ENCODE measurements at places on chromosomes 7 and 10.

DNA sequence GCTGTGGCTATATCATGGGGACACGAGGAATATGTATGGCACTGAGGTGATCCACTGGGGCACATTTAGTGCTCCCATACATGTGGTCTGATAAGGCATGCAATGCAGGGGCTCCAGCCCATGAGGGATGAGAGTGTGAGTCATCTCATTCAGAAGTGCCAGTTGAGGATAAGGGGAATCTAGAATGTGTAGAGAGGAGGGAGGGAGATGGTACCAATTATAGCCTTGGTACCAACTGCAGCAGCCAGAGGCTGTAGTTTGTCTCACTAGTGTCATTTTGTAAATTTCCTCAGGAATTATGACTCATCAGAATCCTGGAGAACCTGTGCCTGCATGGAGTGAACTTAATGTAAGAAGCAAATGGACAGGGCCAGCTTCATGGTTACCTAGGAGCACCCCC lies 46.2 kb downstream of the LAMB4 start:
- no peak for DNase-seq

DNA sequence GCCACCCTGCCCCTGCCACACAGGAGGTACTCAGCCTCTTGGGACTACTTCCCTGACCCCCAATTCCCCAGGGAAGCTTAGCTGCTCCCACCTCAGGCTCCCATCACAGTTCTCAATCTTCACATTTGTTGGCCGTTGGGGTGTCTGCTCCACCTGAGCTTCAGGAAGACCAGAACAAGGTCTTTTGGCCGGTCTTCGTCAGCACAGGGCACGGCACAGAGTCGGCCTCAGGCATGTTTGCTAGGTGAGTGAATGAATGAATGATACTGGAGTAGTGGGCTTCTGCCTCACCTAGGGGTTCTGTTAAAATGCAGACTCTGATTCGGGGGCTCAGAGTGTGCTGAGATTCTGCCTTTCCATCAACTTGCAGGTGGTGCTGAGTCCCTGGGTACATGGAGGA lies 20.3 kb downstream of the GPRIN2 start:
- DNase-seq = no peak

DNA sequence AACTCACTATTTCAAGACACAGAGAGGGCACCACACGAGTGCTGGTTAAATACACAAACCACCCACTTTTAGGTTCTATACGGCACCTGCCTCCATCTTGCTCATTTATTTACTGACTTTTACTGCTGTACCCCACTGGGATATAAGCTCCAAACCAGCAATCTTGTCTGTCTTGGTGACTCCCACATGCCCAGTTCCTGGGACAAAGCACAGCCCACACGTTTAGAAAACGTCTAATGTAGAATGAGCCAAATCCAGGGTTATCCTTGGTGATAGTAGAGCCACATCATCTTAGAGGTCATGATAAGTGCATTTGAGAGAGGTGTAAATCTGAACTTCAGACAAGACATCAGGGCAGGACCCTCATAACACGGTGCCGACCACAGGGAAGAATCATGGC lies 73.5 kb downstream of the NUDCD3 start:
- DNase-seq = no peak

GRCh38 chr7:25024066-25024465 lies 44.1 kb upstream of the OSBPL3 start:
- DNase-seq = no peak

DNA sequence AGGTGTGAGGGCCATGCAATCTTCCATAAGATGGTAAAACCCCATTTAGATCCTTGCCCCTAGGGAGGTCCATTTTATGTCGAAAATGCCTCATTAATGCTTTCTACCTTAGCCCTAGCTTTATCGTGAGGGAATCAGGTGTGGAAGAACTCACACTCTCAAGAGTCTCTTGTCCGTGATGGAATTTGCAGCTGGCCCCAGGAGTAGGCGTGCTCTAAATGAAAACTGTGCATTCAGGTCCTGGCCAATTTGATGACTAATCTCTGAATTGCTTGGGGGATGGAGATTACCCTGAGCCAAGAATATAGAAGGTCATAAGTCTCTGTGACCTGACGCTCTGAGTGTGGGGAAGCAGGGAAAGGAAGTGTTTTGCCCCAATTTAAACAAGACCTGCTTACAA lies 6.6 kb downstream of the C10orf90 start:
- DNase-seq = no peak

GRCh38 chr7:51459809-51460208 lies 143.2 kb upstream of the COBL start:
- no peak for DNase-seq

DNA sequence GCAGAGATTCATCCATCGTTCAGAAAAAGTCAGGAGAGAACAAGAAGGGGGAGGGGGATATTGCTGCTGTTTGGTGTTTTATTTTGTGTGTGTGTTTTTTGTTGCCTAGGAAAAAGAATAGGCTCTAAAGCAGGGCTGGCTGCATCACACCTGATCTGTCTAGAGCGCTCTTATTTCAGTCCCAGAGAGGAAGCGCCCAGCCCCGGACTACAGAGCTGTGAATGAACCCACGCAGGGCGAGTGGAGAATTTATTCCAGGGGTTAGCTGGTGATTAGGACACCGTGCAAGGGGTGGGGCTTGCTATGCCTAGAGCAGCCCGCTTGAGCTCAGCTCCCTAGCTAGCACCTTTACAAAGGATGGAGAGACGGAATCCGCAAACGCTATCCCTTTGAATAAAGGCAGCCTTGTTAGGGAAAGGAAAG lies 621 bp upstream of the FAM13C start:
- DNase-seq = peak; percentile 65

DNA sequence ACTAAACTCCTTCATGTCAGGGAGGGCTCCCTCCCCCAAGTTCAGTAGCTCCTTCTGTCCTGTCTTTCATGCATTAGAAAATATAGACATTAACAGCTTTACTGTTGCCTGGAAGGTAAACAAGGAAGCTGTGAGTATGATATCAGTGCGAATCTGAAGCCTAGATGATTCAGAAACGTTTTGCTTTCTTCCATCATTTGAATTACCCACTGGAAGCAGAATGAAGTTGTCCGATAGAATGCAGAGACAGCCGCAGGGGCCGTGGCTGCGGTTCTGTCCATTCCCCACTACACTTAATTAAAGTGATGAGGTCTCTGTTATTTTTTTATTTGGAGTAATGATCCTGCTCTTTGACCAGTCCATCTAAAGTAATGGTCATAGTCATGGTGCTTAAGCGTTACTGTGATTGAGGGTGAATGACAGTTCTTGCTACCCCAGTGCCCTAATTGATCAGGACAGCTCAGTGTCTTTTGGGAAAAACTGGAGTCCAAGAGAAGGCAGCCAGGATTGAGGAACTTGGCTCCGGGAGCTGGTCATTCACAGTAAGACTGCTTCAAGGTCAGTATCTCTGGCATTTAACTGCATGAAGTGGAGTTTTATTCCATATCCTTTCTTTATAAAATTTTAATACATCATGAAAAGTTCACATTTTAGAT lies 69.9 kb downstream of the PTPRE start:
- no peak for DNase-seq

- no peak for DNase-seq
Observed at GRCh38 chr7:12625836-12626235, 55.3 kb downstream of the SCIN start.

DNA sequence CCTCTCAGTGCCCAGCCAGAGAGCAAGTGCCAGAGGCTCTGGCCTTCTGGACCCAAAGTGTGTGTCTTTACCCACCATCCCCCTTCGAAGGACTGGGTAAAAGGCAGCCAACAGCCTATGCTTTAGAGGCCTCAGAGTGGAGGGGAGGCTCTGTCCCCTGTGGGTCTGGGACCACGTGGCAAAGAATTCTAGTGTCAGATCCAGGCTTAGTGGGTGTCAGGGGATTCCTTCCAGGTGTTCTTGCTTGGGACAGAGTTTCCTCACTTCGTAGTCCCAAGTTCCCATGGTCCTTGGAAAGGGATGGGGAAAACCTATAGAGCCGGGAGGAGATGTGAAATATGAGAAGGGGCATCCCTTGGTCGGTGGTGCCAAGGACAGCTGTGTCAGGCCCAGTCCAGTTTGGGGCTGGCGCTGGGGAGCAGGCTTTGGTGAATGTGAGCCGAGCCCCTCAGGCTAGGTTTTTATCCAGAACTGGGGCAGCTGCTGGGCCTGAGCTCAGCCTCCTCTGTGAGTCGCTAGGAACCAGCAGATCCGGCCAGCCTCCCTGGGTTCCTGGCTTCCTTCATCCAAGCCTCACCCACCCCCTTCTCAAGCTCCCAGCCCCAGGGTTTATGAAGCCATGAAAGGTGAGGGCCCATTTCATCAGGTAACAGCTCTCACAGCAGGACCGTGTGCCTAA lies 71.2 kb downstream of the C10orf105 start:
- no peak for DNase-seq

GRCh38 chr7:21370283-21370982 lies 57.5 kb upstream of the SP4 start:
- peak; percentile 74 for DNase-seq

- DNase-seq = no peak
Observed at GRCh38 chr10:6342096-6342685, 139.5 kb downstream of the PFKFB3 start.

GRCh38 chr7:134278502-134279153 lies 38.1 kb downstream of the SLC35B4 start:
- no peak for DNase-seq

DNA sequence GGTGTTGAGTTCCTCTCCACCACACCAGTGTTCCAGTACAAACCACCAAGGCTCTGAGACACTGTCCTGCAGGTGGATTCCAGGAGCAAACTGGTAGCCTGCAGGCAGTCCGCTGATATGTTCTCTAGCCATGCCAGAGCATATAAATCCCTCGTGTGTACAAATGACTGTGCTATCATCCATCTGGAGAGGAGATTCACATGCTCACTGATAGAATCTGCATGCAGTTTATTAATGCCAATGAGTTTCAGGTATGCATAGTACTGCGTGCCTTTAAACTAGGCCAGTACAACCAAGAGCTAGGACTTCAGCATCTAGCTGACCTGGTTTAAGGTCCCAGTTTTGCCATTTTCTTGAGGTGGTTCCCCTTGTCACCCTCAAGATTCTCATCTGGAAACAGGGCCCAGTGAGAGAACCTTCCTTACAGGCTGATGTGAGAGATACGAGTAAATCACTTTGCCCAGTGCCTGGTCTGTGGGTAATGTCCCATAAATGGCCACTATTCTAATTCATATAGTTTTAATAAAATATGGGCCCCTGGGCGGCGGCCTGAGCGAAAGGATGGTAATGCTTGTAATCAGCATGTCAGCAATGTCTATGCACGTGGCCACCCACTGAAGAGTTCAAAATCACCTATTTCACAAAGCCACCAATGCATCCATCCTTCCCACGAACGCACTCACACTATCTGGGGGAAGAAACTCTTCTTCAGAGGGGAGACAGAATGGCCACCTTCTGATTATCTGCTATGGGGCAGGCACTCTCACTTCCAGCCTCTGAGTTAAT lies 268.0 kb upstream of the ZMIZ1 start:
- no peak for DNase-seq

DNA sequence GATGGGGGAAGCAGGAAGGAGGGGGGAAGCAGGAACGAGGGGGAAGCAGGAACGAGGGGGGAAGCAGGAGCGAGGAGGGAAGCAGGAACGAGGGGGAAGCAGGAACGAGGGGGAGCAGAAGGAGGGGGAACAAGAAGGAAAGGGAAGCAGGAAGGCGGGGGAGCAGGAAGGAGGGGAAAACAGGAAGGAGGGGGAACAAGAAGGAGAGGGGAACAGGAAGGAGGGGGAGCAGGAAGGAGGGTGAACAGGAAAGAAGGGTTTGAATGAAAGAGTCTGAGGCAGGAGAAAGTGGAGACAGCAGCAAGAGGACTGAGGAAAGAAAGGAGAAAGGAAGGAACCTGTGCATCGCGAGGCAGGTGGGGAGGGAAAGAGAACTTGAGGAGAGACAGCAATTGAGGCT lies 256.6 kb downstream of the PTEN start:
- no peak for DNase-seq

DNA sequence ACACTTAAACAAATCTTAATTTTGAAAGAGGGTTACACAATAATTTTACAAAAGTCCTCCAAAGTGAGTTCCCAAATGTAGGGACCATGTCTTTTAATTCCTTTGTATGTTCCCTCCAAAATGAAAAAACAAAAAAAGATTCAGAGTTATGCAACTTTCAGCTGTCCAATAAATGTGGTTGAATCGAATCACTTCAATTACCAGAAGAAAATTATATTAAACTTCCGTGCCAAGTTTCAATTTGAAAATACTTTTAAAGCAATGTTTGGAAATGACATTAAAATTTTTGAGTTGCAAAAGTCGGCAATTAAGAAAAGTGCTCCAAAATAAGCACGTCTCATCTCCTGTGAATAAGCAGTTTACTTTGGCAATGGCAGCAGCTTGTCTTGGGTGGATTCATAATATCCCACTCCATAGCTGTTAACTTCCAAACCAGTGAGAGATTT lies 60.3 kb upstream of the C1GALT1 start:
- no peak for DNase-seq

- DNase-seq = no peak
Observed at GRCh38 chr7:16978358-16979244, 96.8 kb upstream of the AGR3 start.

- no peak for DNase-seq
Observed at GRCh38 chr10:61097026-61097425, 153.0 kb upstream of the RHOBTB1 start.

- no peak for DNase-seq
Observed at GRCh38 chr10:43972976-43973647, 324.4 kb upstream of the ZNF32 start.

- no peak for DNase-seq
Observed at GRCh38 chr10:79628988-79629954, 18.5 kb downstream of the SFTPA1 start.

DNA sequence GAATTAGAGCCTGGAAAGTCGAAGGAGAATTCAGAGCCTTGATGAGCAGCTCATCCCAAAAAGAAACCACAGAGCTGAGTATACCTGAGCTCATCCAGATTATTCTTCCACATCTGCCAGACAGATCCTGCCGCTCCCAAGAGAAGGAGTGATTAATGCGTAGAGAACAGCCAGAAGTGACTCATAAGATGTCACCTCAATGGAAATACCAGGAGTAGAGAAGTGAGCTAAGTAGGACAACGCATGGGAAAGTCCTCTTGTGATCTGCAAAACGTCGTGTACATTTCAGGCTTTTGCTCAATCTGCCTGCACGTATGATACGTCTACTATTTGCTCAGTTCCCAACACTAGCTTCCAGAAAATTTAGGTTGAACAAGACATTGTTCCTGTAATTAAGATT lies 230.5 kb upstream of the AUTS2 start:
- no peak for DNase-seq

GRCh38 chr10:57696641-57697040 lies 571.1 kb downstream of the IPMK start:
- no peak for DNase-seq

- DNase-seq = peak; percentile 27
Observed at GRCh38 chr7:70673778-70674570, 458.0 kb upstream of the GALNT17 start.

Measured in NCI-H748 treated with DMSO at 0.1 percent for 48 hours (cell line).